ENCODE measurements at places on chromosomes 5 and 9.
A peak's percentile ranks its signal among the peaks of the same experiment; 100 is the strongest.

DNA sequence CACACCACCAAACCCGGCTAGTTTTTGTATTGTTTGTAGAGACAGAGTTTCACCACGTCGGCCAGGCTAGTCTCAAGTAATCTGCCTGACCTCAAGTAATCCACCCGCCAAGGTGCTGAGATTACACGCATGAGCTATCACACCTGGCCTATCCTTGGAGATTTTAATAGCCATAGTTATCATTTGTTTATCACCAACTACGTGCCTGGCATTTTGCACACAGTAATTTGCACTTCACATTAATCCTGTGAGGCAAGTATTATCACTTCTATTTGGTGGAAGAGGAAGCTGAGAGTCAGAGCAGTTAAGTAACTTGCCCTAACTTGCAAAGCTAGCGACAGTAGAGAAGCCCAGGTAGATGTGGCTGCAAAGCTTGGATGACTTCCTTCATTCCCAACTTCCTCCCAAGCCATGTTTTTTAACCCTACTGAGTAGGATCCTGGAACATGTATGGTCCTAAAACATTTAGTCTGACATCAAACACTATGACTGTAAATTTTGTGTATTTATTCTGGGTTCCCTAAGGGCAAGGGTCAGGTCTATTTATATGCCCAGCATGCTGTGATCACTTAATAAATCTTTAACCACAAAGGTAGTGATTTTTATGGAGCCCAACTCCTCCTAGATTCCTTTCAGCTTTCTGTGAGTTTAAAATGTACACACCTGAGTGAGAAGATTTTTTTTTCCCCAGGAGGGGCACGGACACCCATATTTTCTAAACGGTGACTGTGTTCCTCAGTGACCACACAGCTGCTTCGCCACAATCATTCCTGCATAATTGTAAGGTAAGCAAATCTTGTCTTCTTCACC is 100.2 kb upstream of the RAI14 start:
- peak; percentile 60 for DNase-seq

DNA sequence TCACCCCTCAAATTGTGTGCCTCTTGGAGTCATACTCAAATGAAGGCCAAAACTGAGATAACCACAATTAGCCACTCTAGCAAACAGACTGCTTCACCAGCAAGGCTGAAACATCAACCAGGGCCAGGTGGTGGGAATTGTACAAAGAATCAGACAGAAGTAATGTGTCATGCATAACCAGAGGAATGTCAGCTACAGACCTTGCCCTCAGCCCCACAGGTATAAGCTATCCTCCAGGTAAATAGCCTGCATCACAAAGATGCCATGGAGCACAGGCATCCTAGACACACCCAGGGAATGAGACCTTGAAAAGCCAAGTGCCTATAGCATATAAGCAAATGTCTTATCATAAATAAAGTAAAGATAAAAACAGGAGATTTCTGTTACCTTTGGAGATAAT is 242.7 kb downstream of the CETN3 start:
- no peak for DNase-seq

GRCh38 chr9:68683433-68683832 is 21.6 kb upstream of the PIP5K1B start:
- DNase-seq = no peak

GRCh38 chr5:72440207-72440638 is 67.0 kb downstream of the ZNF366 start:
- DNase-seq = no peak

DNA sequence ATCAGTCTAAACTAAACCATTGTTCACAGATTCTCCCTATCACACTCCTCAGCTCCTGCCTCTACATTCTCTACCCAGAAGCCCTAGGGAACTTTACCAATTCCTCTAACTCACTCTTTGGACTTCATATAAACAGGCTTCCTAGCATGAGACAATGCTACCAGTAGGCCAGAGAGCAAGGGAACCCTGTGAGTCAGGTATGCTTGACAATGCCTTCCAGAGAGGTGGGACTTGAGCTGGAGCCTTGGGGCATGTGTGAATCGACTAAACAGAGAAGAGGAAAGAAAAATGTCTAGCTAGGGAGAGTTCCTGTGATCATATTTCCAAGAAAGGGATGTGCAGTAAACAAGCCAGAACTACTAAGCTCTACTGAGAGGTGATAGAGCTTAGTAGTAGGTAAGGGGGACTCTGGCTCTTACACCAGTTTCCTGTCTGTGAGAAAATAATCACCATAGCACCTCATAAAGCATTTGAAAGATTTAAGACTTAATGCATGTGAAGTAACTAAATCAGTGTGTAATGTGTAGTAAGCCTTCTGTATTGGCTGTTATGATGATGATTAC is 6.4 kb upstream of the RFK start:
- no peak for DNase-seq

DNA sequence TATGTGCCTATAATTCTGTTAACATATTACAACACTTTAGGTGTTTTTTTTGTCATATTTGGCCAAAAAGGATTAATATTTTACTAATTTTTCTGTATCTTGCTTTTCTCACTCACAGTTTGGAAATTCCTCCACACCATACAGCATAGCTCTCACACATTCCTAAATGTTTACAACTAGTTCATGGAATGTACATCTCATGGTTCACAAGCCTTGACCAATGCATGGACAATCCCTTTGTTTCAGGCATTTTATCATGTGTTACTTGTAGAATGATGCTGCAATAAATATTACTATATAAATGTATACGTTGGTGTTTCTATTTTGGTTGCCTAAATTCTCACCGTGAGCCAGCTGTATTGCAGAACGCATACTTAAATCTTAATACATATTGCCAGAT is 80.5 kb upstream of the SPATA31C2 start:
- DNase-seq = no peak

- DNase-seq = no peak
Measured at GRCh38 chr9:125332527-125332926, 70.9 kb downstream of the GAPVD1 start.

DNA sequence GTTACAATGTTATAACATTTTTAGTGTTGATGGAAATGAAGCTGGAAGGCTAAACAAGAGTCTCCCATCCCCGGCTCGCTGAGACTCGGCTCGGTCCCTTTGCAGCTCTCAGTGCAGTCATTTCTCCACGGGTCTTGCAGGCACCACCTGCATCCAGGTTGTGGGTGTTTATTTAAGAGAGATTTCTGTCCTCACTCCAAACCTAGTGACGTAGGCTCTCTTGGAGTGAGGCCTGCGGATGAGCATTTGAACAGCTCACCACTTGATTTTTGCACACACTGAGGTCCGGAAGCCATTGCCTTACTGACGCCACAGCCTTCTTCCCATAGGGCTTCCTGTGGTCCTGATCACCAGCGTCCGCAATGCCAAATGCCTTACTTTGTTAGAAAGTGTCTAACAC is 197.7 kb upstream of the OTULINL start:
- peak; percentile 58 for DNase-seq

- DNase-seq = no peak
Measured at GRCh38 chr9:91131433-91131839, 230.3 kb downstream of the AUH start.

GRCh38 chr9:18743971-18744370 is 270.0 kb downstream of the ADAMTSL1 start:
- no peak for DNase-seq

DNA sequence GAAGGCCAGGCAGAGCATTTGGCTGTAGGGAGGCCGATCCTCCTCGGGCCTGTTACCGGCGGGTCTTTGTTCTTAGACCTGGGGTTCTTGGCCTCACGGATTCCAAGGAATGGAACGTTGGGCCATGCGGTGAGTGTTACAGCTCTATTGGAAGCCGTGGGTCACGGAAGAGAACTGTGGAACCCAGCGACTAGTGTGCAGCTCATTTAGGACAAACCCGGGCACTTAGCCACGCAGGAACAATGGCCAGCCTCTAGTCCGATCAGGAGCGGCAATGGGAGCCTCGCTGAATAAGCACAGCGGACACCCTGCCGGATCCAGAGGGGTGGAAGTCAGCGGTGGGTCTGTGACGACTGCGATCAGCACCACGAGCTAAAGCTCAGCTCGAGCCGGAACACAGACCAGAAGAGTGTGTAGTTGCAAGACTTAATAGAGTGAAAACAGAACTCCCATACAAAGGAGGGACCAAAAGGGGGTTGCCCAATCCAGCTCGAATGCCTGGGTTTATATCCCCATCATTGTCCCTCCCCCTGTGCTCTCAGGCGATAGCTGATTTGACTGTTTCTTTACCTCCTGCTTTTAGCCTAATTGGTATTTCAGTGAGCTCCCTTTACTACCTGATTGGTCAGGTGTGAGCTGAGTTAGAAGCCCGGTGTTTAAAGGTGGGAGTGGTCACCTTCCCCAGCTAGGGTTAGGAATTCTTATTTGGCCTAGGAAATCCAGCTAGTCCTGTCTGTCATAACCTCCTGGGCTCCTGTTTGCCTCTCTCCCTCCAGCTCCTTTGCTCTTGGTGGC is 53.7 kb upstream of the RPL26L1 start:
- no peak for DNase-seq

- no peak for DNase-seq
Measured at GRCh38 chr5:107955321-107955720, 284.6 kb upstream of the EFNA5 start.
